ENCODE measurements at places on chromosomes 13 and 19.

GRCh38 chr13:109126178-109126577, 496.8 kb downstream of the MYO16 start:
- DNase-seq, result no peak

- DNase-seq, result no peak
These were observed 2.2 kb downstream of the PDE4C start for GRCh38 chr19:18223860-18224524.

GRCh38 chr13:22064854-22065620, 394.2 kb downstream of the FGF9 start:
- DNase-seq, result no peak

- DNase-seq, result no peak
These were observed 743 bp downstream of the CHAF1A start for GRCh38 chr19:4403005-4403761.

GRCh38 chr13:113730258-113730691, 28.8 kb upstream of the TMEM255B start:
- DNase-seq, result no peak

GRCh38 chr19:2309734-2310362, 1.9 kb upstream of the LINGO3 start:
- DNase-seq, result no peak

DNA sequence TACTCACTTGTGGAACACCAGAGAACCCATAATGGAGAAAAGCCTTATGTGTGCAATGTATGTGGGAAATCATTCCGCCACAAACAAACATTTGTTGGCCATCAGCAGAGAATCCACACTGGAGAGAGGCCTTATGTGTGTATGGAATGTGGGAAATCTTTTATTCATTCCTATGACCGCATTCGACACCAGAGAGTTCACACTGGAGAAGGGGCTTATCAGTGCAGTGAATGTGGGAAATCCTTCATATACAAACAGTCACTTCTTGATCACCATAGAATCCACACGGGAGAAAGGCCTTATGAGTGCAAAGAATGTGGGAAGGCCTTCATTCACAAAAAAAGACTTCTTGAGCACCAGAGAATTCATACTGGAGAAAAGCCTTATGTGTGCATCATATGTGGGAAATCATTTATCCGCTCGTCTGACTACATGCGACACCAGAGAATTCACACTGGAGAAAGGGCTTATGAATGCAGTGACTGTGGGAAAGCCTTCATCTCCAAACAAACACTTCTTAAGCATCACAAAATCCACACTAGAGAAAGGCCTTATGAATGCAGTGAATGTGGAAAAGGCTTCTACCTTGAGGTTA, 10.9 kb downstream of the ZNF549 start:
- no peak for DNase-seq

DNA sequence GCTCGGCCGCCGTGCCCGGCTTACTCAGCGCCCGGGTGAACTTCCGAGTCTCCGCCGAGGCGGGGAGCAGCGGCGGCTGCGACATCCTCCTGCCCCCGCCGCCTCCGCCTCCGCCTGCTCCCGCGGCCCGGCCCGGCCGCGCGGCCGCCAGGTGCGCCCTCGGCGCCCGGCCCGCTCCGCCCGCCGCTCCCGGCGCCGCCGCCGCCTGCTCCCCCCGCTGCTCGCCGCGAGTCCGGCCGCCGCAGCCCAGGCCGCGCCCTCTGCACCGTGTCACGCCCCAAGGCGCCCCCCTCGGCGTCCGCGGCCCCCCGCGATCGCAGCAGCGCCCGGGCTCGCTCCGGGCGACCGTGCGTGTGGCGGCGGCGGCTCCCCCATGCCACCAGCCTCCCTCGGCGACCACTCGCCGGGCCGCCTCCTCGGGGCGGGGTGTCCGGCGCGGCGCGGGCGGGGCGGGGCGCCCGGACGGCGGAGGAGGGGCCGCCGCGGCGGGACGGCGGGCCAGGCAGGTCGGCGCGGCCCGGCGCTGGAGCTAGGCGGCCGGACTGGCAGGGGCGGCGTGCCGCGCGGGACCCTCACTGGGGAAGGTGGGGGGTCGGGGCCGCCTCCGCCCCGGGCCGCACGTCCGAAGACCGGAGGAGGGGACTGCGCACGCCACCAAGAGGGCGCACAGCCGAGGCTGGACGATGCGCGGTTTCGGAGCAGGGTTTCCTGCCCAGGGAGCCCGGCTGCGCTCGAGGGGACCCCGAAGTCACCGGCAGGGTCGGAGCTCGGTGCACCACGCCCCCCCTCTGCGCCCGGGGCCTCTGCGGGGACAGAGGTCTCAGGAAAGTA, 108.6 kb upstream of the DOCK9 start:
- DNase-seq, result no peak

DNA sequence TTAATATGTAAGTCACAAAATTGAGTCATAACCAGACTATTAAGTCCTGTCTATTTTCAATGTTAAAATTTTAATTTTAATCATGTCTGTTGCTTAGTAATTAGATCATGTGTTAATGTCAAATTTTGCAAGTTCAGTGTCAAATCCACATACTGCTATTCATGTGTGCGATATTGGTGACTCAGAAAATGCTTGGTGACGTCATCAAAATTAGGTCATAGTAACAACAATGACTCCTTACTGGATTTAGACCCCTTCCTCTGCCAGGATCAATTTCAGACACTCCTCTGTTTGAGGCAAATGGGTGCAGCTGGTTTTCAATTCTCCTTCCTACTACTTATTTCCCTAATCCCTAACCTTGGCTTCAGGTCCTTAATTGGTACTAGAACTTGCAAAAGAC, 1394.3 kb upstream of the SLC10A2 start:
- DNase-seq, result no peak

GRCh38 chr13:93625536-93625935, 398.9 kb downstream of the GPC6 start:
- peak; percentile 5 for DNase-seq

- DNase-seq, result no peak
These were observed 1292.9 kb downstream of the PCDH9 start for GRCh38 chr13:65937251-65937650.
